CD4-positive, alpha-beta T cell treated with Interleukin-15 for 4 hours (primary cell): ENCODE measurements at places on chromosomes 2 and 18.

- DNase-seq, result no peak
These were observed 29.8 kb downstream of the FABP1 start for GRCh38 chr2:88097891-88098557.

DNA sequence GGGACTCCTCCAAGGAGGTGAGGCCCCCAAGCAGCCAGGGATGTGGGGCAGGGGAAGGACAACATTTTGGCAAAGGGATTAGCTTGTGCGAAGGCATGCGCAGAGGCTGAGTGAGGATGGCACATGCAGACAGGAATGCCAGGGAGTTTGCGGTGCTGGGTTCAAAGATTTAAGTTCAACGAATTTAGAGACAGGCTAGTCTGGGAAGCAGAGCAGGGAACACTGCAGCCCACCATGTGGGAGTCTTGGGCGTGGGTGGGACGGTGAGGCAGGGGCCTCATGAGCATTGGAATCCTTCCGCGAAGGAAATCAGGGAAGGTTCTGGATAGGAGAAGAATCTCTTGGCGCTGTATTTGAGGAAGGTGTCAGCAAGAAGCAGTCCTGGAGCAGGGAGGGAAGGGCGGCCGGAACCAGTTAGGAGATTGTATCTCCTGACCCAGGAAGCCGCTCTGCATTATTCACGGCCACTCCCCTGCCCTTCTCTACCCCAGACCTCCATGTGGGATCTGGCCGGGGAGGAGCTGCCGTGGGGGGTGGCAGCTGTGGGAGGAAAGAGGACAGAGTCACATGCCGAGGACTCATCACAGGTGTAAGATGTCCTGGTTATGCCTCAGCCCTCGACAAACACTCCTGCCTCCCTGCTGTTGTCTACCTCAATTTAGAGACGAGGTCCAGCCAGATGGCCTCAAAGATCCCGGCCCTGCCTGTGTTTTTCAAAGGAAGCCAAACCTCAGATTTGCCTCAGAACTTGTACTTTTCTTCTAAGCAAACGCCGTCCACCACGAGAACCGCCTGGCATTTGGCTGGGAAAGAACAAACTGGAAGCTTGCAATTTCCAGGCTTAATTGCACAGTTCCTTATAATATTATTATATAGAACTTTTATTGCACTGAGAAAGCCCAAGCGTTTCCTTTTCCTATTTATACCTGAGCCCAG is 123.7 kb upstream of the SMAD2 start:
- DNase-seq, result no peak

DNA sequence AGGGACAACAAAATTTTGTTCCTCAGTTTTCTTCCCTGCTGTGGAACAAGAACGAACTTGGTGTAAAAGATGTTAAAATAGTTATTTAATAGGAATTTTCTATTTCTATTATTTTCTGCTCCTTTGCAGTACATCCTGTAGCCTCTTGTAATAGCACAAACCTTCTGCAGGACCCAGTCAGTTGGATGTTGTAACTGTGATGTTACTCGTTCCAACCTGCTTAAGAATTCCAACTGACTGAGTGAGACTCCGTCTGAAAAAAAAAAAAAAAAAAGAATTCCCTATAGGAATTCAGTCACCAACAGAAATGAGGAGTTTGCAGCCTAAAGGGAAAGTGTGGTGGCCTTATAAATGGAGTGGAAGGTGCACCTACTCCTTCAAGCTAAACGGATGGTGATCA is 46.4 kb upstream of the CDH20 start:
- DNase-seq, result no peak

GRCh38 chr18:31722369-31722957 is 38.1 kb upstream of the B4GALT6 start:
- peak; percentile 71 for DNase-seq

GRCh38 chr2:156385242-156385641 is 50.9 kb upstream of the GPD2 start:
- DNase-seq, result no peak

- no peak for DNase-seq
These were observed 274.7 kb downstream of the RND3 start for GRCh38 chr2:150212722-150213171.

DNA sequence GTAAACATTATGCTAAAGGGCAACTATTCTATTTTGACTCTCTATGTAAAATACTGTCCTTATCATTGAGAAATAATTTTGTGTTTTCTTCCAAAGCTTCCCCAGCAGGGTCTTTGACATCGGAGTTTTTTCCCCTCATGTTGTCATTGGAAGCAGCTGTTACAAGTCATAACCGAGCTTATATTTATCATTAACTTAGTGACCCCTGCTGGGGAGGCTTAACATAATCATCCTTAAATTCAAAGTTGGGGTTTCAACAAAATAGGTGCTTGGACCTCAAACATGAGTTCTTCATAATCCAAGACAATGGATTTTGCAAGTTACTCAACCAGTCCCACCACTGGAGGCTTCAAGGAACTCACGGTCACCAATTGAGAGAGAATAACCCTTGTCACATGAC is 330.9 kb downstream of the DCC start:
- DNase-seq, result no peak

DNA sequence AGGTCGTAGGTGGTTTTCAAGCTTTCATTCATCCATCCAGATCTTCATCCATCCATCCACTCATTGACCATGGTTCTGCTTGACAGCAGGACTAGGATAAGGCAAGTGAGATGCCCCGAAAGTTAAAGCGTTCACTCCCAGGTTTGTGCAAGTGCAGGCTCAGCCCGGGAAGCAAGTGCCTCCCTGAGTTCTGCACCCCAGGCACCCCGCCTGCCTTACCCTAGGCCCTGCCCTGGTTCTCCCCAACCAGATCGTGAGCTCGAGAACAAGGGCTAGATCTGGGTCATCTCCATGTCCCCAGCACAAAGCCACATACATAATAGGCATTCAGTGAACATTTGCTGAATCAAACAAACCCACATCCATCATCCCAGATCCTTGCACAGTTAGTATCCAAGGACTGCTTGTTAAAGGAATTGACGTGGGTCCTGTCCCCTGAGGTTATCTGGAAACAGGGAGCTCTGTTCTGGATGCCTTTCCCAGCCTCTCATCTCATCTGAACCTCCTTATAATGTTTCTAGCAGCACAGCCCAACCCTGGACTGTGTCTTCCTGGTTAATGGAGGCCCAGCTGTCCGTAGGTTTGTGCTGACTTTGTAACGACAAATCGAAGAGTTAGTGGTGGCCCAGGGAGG is 116.1 kb upstream of the GPC1 start:
- DNase-seq, result no peak

GRCh38 chr2:71277536-71278103 is 50.7 kb upstream of the PAIP2B start:
- no peak for DNase-seq

DNA sequence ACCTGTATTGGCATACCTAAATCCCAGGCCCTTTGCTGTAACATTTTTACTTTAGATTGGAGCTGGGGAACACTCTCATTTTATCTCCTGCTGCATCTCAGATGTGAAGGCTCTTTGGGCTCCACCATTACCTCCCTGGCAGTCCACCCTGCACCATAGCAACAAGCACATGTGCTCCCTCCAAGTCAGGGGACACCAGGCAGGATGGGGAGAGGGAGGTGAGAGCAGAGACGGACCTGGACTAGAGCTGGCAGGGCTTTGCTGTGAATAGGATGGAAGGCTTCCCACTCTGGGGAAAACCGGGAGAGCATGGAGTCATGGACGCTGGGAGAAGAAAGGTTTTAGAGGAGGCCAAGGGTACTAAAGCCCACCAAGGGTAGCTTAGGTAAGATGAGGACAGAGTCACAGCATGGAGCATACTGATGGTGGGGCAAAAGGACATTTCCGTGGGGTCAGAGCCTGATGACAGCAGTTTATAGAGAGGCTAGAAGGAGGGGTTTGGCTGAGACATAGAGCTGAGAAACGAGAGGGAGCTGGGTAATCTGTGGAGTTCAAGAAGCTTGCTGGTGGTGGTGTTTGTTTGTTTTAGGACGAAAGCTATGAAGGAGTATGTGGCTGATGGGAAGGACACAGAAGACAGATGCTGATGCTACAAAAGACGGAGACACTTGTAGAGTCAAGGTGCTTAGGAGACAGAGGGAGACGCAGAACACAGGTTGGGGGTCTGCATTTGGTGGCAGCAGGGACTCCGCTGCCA is 134.8 kb downstream of the COL6A3 start:
- DNase-seq, result no peak

DNA sequence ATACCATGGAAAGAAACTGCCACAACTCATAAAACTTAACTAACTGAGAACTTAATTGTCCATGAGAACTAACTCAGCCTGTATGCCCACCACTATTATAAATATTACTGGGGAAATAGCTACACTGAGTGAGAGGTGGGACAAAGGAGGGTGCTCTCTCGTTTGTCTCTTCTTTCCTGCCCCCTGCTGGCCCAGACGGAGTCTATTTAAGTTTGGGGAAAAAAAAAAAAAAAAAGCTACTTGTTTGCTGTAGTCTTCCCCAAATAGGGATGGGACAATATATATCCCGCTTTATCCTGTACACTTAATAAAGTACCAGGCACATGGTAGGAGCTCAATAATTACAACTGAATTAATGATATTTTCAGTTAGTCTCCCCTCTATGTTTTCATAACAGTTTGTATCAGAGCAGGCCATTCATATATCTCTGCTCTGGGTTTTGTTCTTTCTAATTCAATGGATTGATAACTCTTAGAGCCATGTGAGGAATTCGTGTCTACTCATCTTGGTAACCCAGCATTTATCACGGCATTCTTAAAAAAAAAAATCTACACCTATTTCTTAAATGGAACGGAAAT is 647.6 kb upstream of the PKDCC start:
- no peak for DNase-seq

- no peak for DNase-seq
These were observed 8.5 kb upstream of the CYBRD1 start for GRCh38 chr2:171513719-171514160.

DNA sequence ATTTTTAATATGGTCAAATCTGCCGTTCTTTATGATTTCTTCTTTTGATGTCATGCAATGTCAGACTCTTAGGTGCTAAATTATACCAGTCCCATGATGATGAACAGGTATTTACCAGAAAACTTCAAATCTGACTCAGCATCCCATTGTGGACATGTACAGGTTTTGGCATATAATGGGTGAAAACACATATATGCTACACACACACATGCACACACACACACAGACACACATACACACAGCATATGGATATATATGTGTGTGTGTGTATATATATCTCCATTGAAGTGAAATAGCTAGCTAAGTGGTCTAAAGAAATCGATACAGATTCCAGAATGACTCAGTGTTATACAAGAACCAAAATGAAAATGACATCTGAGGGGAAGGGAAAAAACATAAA is 7.4 kb downstream of the PLEK start:
- DNase-seq, result no peak

- DNase-seq, result no peak
These were observed 51.6 kb upstream of the ATP8B1 start for GRCh38 chr18:57854726-57855125.

DNA sequence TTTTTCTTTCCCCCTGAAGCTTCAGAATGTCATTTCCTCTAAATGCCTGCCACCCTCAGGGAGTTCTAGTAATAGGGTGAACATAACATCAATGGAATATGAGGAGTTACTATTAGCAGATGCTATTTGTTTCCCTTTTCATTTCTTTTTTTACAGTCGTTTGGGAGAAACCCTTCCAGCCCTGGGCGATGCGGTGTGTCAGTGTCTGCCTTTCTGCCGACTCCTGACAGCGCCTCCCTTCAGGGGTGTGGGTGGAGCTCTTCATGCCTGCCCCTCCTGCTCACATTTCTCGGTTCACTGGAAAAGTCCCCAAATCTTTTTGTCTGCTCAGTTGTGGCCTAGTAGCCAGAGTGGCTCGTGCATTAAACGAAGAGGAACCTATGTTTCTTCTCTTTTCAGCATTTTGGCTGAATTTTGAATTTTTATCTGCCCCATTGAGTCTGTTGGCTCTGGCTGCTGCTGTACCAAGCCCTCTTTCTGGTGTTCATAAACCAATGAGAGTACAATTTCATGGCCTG is 72.3 kb downstream of the FMNL2 start:
- no peak for DNase-seq

- DNase-seq, result no peak
These were observed 21.7 kb downstream of the ADD2 start for GRCh38 chr2:70746094-70746974.

DNA sequence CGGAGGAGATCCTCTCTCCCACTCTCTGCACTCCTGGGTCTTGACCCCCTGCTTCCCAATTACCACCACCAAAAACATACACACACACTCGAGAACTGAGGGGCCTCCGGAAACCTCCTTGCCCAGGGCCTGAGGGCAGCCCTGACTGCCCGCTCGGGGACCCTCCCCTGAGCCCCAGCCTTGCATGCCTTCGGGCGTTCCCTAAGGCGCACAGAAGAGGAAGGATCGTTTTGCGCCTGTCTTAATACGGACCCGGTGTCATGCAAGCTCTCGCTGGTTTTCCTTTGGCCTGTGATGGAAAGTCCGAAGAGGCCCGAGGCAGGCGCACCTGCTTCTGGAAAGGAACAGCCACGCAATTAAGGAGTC is 19.8 kb downstream of the POU3F3 start:
- DNase-seq, result no peak

- no peak for DNase-seq
These were observed 27.2 kb downstream of the SLC39A6 start for GRCh38 chr18:36101943-36102342.

- no peak for DNase-seq
These were observed 111.8 kb downstream of the CELF4 start for GRCh38 chr18:37453752-37454151.

DNA sequence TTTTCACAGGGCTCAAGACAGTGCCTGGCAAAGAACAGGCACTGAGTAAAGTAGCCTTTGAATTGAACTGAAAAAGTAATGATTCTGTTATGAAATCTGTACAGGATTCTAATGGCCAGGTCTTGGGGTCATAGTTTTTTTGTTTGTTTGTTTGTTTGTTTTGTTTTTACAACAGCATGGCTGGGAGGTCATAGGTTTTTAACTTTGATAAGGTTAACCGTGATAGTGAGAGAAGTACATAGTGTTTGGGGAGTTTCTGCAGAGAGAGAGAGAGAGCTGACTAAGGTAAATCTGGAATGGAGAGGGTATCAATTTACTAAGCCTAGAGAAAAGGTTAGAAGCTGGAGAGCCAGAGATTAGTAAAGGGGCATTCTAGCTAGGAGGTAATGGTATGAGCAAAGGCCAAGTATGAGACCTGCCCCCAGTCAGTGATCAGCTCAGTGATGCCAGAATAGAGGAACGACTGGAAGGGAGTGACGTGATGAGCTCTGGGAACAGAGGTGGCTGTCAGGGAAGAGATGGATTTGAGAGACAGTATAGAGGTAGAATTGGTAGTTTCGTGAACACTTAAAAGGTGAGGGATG is 25.9 kb downstream of the XRCC5 start:
- no peak for DNase-seq

DNA sequence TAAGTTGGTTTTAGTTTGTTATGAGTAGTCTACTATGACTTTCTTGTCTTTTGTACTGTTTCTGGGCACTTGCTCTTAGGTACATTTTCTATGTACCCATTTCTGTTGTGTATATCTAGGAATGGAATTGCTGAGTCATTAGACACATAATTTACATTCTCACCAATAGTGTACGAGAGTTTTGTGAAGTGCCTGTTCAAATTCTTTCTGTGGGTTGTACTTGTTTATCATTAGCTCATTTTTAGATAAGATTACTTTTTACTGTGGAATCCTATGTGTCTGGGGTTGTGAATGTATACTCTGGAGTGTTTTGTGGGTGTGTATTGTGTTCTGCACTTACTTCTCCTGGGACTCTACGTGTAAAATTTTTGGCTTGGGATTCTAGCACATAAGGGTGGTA is 36.6 kb upstream of the CD28 start:
- DNase-seq, result no peak
